ENCODE measurements at places on chromosomes 16 and 17.

DNA sequence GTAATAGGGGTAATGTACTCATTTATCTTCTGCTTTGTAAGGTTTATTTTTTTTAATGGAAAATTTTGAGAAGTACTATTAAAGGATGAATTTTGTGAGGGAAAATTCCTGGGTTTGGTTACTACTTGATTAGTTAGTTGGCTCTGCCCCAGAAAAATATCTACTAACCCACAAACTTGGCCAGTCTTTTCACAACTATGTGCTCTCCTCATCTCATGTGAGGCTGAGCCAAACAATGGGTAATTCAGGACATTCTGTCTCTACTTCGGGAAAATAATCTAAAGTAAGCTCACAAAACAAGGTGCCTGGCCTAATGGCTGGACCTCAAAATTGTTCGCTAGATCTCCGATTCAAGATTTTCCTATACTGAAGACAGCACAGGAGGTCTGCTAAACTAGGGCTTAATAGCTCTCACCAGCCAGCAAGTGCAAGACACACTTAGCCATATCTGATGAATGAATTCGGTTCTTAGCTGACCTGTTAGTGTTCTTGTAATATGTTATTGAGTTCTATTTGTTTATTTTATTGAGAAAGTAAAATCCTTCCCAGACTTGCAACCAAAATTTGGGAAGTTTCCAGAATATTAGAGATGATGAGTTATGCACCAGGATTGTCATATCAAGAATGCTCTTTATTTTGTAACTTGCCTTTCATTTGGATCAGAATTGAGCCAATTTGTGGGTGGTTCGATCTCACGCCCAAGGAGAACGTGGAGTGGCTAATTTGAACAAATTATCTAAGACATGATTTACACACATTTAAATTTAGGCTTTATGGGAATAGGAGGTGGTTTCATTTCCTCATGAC lies 5.7 kb downstream of the KCNJ16 start:
- no peak for DNase-seq

DNA sequence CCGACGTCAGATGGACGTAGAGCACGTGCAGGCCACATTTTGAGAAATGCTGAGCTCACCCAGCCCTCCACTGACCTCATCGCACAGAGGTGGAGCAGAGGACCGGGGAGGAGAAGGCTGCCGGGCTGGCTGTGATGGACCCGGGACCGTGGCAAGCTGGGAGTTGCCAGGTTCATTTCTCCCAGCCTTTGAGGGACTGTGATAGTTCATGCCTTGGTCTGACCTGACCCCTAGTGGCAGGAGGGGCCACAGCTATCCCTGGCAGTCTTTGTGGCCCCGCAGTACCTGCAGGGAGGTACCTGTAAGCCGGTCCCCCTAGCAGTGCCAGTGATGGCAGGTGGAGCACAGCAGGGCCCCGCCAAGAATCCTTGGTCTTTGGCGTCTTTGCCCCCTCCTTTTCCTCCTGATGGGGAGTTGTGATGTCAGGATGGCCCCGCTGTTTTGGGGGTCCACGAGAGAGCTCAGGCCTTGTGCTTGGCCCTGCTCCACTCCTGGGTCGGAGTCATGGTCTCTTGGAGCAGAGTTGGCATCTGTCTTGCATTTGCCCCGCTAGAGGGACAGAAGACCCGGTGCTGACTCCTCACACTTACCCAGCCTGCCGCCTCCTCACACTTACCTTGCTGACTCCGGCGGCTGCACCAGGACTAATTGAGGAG lies 50.4 kb downstream of the OR1D5 start:
- DNase-seq = peak; percentile 23

DNA sequence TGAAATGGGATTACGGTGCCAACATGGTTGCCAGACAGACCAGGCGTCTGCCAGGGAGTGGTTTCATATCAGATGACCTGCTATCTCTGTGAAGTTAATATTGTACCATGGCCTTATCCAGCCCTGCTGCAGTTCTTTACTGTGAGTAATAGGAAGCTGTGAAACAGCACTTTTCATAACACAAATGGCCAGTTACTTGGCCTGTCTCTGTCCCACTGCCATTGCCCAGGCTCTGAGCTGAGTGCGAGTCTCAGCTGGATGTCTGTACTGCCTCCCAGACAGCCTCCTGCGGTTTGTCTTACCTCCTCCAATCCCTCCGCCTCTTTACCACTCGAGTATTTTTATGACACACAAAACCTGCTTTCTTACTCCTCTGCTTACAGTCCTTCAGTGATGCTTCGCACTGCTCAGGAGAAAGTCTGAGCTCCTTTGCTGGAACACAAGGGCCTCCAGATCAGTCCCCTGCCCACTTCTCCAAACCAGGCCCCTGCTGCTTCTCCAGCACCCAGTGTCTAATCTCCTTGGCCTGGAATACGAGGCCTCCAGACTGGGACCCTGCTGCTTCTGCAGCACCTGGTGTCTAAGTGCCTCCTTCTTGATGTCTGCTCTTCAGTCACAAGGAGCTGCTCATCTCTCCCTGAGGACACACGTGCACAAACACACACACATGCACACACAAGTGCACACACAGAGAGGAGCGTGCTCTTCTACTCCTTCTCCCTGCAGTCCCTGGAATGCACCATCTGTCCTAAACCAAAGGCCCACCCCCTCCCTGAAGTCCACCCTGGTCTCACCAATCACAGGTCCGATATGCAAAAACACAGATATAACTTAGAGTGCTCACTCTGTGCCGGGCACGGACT lies 17.1 kb upstream of the RHOT1 start:
- no peak for DNase-seq

GRCh38 chr16:25875956-25876598 lies 184.3 kb downstream of the HS3ST4 start:
- DNase-seq = no peak

DNA sequence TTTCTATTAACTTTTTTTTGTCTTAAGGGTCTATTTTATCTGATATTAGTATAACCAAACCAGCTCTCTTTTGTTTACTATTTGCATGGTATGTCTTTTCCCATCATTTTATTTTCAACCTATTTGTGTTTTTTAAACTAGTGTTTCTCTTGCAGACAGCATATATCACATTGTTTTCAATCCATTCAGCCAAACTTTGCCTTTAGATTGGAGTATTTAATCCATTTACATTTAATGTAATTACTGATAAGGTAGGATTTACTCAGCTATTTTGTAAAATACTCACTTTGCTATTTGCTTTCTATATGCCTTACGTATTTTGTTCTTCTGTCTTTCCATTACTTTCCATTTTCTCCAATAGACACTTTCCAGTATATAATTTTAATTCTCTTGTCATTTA lies 108.0 kb upstream of the NACA2 start:
- DNase-seq = no peak

DNA sequence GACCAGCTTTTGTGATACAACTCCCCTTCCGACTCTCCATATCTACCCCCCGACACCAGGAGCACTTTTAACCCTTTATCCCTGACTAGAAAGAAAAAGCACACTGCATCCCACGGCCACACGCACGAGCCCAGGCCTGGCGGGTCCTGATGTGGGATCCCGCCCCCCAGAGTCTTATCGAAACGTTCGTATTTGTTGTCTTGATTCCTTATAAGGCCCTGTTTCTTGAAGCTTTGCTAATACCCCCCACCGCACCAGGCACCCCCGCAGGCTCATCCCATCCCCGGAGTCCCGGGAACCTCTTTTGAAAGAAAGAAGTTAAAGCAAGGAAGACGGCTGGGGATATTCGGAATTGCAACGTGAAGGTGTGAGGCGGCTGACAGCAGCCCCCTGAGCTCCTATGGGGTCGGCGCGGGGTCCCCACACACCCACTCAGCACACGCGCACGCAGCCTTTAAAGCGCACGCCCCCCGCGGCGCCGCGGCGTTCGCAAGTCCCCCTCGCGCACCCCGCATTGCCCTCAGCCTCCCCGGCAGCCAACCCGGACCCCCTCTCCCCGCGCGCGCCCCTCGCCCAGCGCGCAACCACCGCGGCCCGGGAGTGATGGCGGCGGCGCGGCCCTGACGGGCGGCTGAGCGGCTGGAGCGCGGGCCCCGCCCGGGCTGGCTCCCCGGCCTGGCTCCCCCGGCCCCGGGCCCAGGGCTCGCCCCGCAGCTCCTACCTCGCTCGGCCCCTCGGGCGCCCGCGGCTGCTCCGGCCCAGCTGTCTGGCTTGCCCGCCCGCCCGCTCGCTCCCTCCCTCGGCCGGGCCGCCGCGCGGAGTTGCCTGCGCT lies 448 bp downstream of the STAT5B start:
- DNase-seq = peak; percentile 21

DNA sequence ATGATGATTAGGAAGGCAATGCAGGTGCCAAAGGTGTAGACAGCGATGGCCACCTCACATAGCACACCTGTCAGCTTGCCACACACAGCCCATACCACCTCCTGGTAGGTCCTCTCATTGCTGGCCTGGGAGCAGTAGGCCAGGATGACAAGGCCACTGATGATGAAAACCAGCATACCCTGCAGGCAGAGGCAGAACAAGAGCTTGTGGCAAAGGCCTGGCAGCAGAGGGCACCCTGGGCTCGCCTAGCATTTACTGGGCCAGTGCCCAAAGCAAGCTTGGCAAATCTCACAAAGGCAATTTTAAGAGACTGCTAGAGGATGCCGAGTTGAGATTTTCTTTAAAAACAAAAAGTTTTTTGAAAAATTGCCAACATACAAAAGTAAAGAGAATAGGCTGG lies 5.9 kb downstream of the SLC38A7 start:
- DNase-seq = no peak

- no peak for DNase-seq
These were observed 14.3 kb downstream of the SMURF2 start for GRCh38 chr17:64647817-64648216.

DNA sequence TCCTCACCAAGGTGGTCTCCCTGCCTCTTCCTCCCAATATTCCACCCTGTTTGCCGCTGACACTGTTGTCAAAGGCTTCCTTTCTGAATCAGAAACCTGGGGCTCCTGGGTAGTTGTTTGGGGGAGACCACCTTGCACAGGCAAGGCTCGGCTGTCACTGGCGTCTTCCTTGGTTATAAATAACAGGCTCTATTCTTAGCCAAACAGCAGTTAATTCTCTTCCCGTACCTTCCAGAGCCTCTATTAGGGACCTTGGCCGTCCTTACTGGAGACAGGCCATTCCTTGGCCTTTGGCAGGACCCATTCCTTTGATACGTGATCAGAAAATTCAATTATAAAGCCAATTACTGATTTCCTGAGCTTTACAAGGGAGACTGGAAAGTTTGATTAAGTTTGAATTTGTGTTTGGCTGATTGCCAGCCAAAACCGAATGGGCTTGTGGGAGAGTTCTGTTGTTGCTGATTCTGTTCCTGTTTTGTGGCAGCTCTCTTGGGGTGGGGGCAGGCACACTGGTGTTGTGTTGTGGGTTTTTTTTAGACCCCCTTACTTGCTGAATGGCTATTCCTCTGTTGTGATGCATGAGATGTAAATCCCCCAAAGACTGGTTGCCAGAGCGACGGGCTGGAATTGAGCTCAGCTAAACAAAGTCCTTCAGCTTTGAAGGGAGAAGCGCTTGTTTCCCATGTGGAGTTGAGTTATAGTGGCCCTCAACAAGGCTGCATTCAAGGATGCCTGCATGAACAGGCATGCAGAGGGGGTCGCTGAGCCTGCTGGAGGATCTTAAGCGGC lies 104.6 kb downstream of the GNAO1 start:
- DNase-seq = no peak

GRCh38 chr16:4071686-4072561 lies 44.3 kb downstream of the ADCY9 start:
- DNase-seq = no peak

GRCh38 chr16:11056090-11056992 lies 112.0 kb downstream of the CLEC16A start:
- no peak for DNase-seq

GRCh38 chr16:58661199-58661830 lies 23.3 kb downstream of the SLC38A7 start:
- DNase-seq = no peak

DNA sequence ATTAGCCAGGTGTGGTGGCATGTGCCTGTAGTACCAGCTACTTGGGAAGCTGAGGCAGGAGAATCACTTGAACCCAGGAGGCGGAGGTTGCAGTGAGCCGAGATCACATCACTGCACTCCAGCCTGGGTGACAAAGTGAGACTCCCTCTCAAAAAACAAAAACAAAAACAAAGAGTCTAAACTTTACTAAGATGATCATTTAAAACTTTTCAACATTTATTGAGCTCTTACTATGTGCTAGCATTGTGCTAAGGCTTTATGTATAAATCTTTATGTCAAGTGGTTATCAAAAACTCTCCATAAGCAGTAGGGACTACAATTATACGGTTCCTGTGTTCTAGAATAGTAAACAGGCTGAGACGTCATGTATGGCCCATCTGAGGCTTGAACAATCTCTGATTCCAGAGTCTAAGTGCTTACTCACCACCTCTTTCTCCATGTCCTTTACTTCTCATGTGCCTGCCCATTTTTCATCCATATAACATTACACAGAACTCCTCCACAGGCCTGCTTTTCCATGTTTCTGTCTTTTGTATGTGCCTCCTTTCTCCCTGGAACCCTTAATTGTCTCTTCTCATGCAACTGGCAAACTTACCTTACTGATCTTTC lies 66.7 kb downstream of the NUP88 start:
- DNase-seq = no peak

DNA sequence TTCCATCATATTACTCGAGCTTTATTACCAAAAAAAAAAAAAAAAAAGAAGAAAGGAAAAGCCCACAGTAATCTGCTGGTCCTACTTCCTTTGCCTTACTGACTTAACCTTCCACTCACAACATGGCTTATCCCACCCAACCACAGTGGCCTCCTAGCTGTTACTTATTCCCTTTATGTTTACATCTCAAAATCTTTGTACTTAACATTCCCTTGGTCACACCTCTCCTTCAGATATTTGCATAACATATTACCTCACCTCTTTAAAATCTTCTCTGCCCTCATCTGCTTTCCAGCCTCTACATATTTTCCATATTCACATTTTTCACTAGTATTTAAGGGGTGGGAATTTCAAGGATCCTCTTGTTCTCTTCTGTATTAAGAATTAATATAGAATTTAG lies 327.0 kb upstream of the TBX2 start:
- no peak for DNase-seq

DNA sequence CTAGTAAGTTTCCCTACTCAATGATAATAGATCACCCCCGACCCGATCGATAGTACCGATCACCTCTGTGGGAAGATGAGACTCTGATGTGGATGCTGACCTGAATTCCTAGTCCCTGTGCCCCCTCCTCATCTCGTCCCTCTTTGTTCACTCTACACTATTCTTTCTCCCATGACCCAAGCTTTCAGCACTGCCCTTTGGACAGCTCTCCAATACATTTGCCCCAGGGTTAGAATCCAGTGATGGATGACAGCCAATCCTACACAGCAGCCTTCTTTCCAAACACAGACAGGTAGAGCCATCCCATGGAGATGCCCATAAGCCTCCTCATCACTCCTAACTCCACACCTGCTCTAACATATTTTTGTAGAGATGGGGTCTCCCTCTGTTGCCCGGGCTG lies 141.1 kb downstream of the GSG1L start:
- no peak for DNase-seq

Measured in activated T-helper 9 cell treated with anti-CD3 and anti-CD28 coated beads, Interleukin-2, amount 50 U/mL, for 16 hours (primary cell).